ENCODE measurements at places on chromosomes 3 and 15.

- peak; percentile 19 for DNase-seq
These were observed 459.4 kb upstream of the TPRG1 start for GRCh38 chr3:188712248-188712924.

DNA sequence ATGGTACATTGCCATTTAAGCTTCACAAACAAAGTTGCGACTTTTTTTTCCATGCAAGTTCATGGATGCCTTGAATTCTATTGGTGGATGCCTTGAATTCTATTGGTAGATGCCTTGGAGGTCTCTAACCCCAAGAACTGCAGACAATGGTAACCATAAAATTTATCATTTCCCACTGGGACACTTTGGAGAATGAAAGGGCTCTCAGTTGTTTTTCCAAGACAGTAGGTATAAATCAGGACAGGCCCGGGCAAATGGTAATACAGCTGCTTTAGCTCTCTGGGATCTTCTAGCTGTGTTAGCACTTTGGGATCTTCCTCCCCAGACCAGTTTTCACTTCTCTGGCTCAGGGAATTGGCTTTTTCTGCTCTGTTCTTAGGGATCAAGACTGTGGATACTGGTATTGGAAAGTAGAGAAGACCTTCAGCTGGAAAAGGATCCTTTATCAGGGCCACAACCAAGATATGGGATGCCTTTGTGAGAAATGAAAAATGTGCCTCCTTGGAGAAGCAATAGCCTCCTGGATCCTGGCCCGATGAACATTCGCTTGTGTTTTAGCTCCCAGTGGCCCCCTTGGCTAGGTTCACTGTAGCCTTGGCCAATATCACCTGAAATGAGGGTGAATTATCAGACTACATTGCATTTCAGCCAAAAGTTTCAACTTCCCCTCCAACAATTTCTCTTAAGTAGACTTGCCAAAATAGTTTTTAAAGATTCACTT lies 8.3 kb downstream of the LRRC3B start:
- no peak for DNase-seq

DNA sequence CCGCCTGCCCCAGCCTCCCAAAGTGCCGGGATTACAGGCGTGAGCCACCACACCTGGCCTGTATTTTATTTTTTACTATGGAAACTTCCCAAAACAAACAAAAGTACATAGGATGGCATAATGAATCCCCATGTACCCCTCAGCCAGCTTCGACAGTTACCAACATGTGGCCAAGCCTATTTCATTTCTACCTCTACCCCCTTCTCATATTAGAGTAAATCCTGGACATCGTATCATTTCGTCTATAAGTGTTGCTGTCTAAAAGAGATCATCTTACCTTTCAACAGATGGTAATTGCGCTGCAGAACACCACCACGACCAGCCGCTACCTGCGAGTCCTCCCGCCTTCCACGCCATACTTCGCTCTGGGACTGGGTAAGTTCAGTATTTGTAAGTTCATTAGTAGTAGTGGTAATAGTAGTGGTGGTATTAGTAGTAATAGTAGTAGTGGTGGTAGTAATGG lies 44.9 kb downstream of the DLEC1 start:
- DNase-seq = no peak

DNA sequence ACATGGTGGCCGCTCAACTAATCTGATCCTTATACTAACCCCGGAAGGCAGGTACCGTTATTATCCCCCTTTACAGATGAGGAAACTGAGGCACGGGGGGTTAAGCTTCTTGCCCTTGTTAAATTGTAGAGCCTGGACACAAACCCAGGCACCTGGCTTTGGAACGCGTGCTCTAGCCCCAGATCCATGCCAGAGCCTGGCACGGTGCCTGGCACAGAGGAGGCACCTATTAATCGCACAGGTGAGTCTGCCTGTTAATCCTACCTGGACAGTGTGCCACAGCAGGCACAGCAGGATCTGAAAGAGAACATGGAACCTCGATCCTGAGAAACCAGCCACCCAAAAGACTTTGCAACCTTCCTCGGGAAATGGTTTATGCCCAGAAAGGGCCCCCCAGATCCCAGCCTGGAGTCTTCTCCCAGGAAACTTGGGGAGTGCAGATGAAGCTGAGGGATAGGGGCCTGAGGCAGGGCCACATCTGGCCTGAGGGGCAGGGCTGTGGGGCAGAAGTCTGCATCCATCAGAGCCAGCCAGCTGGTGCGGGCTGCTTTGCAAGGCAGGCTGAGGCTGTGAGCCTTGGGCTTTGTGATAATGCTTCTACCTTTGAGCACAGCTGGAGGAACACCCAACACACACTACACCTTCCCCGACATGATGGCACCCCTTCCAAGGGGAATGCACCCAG lies 55.3 kb upstream of the SLC6A1 start:
- DNase-seq = no peak

DNA sequence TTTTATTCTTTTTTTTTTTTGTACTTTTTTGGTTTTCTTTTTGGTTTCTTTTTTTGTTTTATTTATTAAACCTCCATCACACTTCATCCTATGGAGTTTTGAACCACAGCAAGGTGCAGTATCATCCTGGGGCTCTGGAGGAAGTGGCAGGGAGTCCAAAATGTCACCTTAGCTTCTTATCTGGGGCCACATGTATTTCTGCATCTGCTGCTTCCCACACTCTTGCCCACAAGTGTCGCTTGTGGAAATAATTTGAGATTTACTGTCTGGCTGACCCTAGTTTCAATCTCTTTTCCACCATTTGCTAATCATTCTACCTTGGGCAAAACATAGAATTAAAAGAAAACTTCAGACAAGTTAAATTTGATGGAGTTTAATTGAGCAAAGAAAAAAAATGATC lies 6.4 kb downstream of the OPA1 start:
- DNase-seq = no peak

GRCh38 chr15:85761635-85762034 lies 33.1 kb downstream of the KLHL25 start:
- no peak for DNase-seq

DNA sequence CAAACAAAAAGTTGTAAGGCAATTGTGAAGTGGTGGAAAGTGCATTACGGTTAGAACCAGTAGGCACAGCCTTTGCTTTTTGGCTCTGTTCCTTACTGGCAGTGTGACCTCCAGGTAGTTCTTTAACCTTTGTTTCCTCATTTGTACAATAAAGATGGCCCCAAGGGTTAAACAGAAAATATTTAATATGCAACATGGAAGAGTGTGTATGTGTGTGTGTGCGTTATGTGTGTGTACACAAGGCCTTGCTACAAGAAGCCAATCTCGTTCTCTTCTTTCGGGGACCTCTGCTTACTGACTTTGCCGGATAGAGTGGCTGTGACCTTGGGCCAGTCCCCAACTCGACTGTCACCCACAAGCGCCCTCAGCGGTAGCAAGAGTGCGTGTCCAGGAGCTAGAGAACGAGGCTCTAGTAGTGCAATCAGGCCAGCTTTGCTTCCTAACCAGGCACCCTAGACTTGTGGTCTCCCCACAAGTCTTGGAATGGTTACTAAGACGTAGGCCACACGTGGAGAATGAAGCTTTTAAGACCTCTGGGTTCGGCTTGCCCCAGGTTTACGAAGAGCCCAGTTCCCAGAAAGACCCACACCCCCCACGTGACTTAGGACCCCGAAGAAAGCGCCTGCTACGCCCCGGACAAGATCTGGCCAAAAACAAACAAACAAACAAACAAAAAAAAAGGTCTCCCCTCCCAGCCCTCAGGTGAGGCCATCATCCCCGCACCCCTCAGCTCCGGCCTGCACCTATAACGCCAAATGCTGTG lies 593 bp downstream of the CIAO2A start:
- no peak for DNase-seq

- DNase-seq = no peak
These were observed 61.6 kb upstream of the CTNNB1 start for GRCh38 chr3:41137686-41138111.

DNA sequence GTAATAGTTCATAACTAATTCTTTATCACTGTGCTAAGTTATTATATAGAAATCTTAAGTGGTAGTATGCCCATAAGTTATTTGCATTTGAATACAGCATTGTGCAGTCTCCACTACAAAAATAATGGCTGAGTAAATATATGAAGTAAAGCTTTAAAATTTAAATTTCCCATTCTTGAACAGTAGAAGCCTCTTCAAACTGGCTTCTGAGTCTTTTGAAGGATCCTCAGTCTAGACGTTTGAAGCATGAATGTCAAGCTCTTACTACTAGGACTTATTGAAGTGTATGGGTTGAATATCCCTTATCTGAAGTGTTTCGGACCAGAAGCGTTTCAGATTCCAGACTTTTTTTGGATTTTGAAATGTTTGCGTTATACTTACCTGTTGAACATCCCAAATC lies 16.3 kb downstream of the MORF4L1 start:
- peak; percentile 16 for DNase-seq

DNA sequence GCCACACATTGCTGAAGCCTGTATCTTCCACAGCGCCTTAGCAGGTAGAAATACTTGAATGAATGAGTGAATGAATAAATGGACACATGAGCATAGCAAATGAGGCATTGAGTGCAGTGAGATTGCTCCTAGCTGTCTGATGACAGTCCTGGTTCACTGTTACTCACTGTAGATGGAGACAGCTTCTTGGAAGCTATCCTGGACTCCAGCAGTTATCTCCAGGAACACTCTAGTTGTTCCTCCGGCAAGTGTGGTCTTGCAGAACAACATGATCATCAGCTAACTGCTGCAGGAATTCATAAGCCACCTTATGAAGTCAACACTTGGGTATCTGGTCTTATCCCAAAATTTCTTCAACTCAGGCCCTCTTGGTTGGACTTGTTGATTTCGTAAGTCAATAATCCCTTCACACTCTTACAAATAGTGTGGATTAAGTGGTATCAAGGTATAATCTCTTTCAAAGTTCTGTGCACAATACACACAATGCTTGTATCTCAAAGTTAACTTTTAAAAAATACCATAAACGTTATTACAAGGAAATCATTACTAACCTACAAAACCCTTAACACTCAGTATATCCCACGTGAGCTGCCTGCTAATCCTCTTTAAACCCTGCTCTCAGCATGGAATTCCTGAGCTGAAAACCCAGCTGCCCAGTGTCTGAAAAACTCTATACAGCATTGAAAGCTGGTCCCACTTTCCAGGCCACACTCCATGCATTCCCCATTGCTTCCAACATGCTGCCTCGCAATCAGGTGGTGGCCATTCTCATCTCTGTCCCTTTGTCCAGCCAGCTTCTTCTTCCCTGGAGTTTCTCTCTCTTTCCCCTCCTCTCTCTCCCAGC lies 14.4 kb upstream of the ZBTB38 start:
- no peak for DNase-seq

DNA sequence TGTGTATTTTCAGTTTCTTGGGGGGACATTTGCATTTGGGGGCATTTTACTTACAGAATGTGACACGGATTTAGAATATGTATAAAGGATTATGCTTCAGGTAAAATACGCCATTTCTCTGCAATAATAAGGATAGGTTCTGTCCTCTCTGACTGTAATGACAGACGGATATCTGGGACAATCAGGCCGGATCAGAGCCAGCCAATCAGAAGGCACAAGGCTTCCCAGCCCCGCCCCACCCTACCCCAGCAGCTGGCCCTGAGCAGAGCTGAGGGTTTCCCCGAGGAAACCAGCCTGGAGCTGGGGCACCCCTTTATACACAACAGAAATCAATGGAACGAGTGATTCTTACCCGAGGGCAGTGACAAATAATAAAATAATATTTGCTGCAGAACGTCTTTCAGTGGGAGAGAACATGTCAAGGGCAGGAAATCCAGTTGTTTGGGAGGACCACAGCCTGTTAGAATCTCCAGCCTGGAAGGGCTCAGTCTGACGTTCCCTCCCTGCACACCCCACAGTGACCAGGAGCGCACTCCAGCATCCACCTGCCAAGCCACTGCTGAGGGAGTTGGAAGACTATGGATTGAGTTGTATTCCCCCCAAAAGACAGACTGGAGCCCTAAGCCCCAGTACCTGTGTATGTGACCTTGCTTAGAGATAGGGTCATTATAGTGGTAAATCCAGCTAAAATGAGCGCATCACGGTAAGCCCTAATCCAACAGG lies 30.3 kb upstream of the SEC13 start:
- no peak for DNase-seq

DNA sequence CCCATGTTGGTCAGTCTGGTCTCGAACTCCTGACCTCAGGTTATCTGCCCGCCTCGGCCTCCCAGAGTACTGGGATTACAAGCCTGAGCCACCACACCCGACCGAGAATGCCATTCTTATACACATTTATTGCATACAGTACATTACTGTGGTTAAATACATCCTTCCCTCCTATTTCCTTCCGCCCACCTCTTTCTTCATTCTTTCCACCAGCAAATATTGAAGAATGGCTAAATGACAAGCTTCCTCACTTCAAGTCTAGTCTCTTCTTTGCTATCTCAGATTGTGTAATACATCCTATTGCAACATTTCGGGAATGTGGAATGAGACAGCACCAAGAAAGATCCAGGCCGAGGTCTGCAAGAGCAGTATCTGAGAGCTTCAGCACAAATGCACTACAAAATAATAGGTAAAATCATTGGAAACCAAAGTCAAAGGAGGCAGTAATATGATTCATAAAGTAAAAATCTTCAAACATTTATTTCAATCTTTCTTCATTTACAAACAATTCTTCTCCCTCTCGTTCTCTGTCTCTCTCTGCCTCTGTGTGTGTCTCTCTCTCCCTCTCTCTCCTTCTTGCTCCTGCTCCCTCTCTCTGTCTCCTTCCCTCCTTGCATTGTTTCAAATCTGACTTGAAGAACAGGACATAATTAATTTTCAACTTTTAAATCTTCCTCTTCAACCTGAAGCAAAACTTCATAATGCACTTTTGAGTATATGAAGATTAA lies 94.7 kb upstream of the TGFBR2 start:
- no peak for DNase-seq

- DNase-seq = no peak
These were observed 44.6 kb upstream of the P3H2 start for GRCh38 chr3:190165253-190165652.

GRCh38 chr3:134822090-134822489 lies 27.0 kb downstream of the EPHB1 start:
- no peak for DNase-seq

- DNase-seq = no peak
These were observed 304.9 kb upstream of the ADAMTS9 start for GRCh38 chr3:64992530-64993285.

- peak; percentile 72 for DNase-seq
These were observed at the start of gene ALDH1L1 for GRCh38 chr3:126180477-126181397. Gene ALDH1L1, minus strand, starts transcription at chr3:126180586. Its CDS starts 19,607 bp downstream, at chr3:126160979.

- DNase-seq = no peak
These were observed 2.4 kb downstream of the TUSC2 start for GRCh38 chr3:50325497-50326181.

DNA sequence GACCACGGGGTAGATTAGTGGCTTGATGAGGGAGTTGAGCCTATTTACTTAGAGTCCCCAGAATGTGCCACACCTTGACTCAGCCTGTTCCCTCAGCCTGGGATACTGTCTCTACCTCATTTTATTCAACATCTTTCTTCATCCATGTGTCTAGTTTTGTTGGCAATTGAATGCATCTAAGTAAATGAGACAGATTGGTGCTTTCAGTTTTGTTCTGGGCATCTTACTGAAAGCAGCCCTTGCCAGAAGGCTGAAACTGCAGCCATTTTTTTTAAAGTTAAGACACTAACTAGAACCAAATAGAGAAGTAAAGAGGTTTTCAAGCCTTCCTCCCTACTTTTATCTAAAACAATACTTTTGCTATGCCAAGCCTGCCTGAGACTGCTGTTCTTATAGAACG lies 246.8 kb downstream of the SLCO3A1 start:
- DNase-seq = no peak

- peak; percentile 87 for DNase-seq
These were observed 99.0 kb downstream of the MAP2K5 start for GRCh38 chr15:67641453-67641852.

GRCh38 chr3:37582086-37582485 lies 279.6 kb upstream of the CTDSPL start:
- no peak for DNase-seq

- DNase-seq = no peak
These were observed 298.9 kb downstream of the LRTM1 start for GRCh38 chr3:54628888-54629441.

Measured in NCI-H1417 (cell line).